ENCODE measurements at places on chromosomes 1 and 21. TPM values are rescaled to one million over a fixed set of nuclear protein-coding genes. Genes with fewer than 3 reads are reported as not detected.

Gene BRINP2
- total RNA-seq = not detected

Gene KCNA3
- under 0.01 TPM for total RNA-seq

Gene FMO3
- total RNA-seq = not detected

Gene INAVA
- not detected for total RNA-seq

Gene TNFRSF8
- under 0.01 TPM for total RNA-seq

Gene BCAN
- total RNA-seq = not detected

Gene F5
- not detected for total RNA-seq

Gene RC3H1
- 39.3 TPM for total RNA-seq

Gene GABRD
- total RNA-seq = not detected

Gene OR6N1
- not detected for total RNA-seq

Gene SPOCD1
- 42.2 TPM for total RNA-seq

Data from IMR-90 (cell line).